ENCODE measurements at places on chromosomes 13 and 19. TPM values are rescaled to one million over a fixed set of nuclear protein-coding genes. Genes with fewer than 3 reads are reported as not detected.
A peak's percentile ranks its signal among the peaks of the same experiment; 100 is the strongest.

Gene F2RL3
- total RNA-seq, result 9.9 TPM

GRCh38 chr13:20109037-20109436, 51.8 kb downstream of the GJA3 start:
- DNase-seq, result no peak

DNA sequence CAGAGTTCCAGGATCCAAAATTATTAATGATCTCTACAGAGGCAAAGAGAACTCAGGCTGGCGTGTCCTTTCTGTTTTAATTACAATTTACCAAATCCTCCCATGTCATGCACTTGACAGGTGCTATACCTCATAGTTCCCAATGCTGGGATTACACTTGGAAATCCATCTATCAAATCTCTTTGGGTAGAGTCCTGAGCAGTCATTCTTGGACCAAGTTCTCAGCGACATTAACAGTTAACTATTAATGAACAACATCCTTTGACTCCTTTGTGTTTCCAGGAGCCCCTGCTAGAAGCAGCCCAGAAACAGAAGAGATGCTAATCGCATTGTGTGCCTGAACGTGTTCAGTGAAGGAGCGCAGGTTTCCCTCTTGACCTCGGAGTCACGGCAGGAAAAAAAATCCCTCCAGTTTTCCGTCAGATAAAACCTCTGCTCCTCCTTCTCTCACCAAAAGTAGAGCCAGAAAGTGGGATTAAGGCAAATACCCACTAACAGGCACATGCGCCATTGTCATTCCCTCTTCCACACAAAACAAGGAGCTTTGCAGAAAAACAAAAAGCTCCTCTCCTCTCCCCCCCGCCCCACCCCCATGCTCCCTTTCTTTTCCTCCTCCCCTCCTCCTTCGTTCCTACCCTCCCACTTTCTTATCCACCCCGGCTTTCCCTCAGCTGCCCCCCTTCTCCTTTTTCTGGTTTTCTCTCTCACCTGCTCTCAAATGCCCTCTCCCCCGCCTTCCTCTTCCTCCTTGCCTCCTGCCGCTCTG, 224.7 kb downstream of the ZIC5 start:
- DNase-seq, result no peak

- peak; percentile 52 for DNase-seq
These were observed 33.9 kb downstream of the PDCD5 start for GRCh38 chr19:32614916-32615315.

Gene CEACAM4
- total RNA-seq, result 0.84 TPM

- no peak for DNase-seq
These were observed 1730.4 kb upstream of the SLC10A2 start for GRCh38 chr13:104796581-104796980.

Gene ZNF345
- total RNA-seq, result 6.8 TPM

DNA sequence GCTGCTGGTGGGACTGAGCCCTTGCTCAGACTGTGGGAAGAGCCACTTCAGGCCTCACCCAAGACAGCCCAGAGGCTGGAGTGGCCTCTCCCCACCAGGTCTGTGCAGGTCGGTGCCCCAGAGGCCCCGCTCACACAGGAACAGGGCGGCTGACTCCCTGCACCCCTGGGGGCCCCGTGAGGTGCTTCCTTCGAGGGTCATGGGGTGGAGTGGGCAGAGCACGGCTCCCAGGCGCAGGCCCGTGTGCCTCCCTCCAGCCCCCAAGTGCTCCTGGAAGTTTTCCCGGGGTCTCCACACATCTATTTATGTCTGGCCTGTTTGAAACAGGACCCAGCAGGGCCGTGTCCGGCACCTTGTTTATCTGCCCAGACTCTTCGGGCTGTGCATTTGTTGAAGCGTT, 9.5 kb upstream of the TMEM255B start:
- DNase-seq, result peak; percentile 56

DNA sequence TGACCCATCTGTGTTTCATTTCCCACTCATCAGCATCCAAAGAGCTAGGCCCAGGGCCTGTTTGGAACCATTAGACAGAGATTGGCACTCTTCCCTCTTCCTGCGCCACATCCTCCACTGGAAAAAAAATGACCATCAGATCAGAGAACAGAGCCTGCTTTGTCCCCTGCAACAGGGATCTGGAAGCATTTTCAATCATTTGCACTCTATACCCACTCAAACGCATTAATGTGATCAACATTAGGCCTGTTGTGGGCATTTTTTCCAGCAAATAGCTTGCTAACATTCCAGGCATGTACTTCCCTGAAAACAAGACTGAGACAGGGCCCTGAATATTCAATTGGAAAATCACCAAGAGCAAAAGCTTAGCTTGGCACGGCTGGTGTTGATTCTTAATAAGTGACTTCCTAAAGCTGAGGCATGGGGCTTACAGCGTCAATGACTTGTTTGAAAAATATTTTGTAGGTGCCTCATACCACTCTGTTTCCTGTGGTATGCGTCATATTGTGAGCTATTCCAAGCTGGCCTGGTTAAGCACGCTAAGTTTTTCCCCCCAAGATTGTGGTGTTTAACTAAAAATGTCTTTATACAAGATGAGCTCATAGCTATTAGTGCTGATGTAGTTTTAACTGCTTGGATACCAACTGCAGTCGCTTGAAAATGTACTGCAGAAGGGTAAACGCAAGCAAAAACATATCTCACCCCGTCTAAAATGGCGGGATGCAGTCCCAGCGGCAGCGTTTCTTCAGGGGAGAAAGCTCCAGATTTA, 404.4 kb downstream of the SPRY2 start:
- peak; percentile 39 for DNase-seq

Gene TLE2
- total RNA-seq, result 54.8 TPM

GRCh38 chr19:2315818-2316353, 7.9 kb upstream of the LINGO3 start:
- no peak for DNase-seq

Gene ALG11
- total RNA-seq, result 32.5 TPM

Gene DIAPH3
- 7.5 TPM for total RNA-seq

DNA sequence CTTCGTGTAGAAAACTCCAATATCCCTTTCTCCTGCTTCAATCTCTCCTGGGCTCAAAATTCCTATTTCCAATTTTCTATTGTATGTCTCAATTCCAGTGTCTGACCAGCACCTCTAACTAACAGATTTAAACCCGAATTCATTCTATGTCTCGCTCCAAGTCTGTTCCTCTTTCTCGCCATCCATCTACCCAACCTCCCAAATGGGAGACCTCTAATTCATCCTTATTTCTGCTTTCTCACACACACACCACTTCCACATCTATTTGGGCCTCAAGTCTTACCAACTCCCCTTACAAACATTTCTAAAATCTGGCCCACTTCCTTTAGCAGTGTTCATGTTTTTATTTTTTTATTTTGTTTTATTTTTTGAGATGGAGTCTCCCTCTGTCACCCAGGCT, 53.3 kb downstream of the MBD3L2B start:
- no peak for DNase-seq

Gene GNA15
- total RNA-seq, result 12.5 TPM

DNA sequence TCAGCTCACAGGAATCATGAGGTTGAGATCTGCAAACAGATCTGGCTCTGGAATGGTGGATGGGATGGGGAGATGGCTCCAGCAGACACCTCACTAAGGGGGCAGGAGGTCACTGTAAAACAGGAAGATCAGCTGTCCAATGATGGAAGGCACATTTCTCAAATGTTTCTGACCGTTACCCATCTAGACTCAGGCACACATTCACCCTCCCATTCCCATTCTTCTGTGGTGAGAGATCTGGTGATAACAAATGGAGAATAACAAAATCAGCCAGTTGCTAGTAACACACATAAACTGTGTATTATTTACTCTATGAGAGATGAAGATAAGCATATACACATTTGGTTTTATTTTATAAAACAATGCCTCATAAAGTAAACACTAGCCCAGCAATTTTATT, 235.9 kb downstream of the TSHZ3 start:
- no peak for DNase-seq

GRCh38 chr13:46712524-46712923, 84.4 kb downstream of the ESD start:
- no peak for DNase-seq

DNA sequence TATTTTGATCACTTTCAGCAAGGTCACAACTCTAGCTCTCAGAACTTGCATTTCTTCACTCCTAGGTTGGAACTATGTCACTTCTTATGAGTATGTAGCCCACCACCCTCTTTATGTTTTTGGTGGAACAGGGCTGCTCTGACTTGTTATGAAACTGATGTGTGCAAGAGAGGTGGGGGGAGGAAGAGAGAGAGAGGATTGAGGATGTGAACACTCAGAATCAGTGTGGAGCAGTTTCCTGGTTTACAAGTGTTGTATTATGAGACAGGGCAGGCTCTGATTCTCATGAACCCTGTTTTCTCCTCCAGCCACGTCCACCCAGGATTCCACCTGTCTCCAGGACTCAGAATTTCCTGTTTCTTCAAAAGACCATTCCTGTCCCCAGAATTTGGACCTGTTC, 16.1 kb downstream of the ZNF317 start:
- no peak for DNase-seq

DNA sequence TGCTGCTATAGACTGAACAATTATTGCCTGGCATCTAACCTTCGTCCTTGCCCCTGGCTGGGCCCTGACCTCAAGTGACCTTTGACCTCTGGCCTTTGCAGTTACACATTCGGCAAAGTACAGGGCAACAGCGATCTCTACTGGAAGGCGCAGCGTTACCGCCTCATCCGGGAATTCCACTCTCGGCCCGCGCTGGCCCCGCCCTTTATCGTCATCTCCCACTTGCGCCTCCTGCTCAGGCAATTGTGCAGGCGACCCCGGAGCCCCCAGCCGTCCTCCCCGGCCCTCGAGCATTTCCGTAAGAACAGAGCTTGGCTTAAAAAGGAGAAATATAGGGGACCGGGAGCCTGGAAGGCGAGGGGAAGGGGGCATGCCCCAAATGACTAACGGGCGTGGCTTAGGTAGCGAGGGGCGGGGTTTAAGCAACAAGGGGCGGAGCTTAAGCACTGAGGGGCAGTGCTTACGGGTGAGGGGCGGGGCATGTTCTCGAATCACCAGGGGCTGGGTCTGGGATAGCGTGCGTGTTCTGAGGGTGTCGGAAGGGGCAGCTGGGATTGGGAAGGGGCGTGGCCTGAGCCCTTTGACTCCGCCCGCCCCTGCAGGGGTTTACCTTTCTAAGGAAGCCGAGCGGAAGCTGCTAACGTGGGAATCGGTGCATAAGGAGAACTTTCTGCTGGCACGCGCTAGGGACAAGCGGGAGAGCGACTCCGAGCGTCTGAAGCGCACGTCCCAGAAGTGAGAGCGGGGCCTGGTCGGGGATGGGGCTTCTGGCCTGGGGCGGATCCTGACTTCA, 52.7 kb downstream of the TRPM4 start:
- no peak for DNase-seq

DNA sequence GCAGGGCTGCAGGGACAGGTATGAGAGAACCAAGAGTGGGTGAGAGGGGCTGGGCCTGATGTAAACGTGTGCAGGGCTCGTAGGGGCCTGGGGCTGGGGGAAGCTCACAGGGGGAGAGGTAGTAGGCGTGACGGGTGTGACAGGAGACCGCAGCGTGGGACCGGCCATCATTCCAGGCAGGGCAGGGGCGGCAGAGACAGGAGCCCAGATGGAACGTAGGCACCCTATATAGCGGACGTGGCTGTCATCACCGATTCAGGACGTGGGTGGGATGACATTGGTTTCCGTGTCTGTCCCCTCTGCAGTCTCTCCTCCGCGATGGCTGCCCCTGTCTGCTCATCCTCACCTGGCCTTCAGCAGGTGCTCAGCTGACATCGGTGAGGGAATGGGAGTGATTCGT, 48.4 kb downstream of the IER2 start:
- DNase-seq, result no peak

Gene NRTN
- total RNA-seq, result not detected

DNA sequence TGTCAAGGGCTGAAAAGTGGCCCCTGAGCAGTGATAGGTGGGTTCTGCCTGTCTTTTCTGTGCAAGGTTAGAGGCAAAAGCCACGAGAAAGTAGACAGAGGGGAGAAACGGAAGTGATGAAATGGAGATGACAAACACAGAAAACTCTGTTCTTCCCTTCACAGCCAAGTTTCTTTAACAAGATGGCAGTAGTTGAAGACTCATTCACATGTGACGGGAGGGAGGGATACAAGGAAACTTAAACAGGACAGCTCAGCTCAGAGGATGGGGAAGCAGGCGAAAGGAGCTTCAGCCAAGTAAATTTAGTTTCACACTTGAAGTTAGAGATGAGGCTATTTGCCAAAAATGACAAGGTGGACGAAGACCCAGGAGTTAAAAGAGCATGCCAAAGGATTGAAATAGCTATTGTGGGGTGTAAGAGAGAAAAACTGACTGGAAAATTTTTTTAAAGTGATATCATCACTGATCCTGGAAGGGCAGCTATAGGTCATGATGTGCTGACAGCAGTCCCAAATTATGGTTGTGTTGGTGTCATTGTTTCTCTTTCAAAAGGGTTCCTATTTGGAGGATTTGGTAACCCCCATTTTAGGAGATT, 347.9 kb downstream of the EFNB2 start:
- DNase-seq, result no peak

- DNase-seq, result no peak
These were observed 14.6 kb downstream of the LSM4 start for GRCh38 chr19:18308051-18308947.

DNA sequence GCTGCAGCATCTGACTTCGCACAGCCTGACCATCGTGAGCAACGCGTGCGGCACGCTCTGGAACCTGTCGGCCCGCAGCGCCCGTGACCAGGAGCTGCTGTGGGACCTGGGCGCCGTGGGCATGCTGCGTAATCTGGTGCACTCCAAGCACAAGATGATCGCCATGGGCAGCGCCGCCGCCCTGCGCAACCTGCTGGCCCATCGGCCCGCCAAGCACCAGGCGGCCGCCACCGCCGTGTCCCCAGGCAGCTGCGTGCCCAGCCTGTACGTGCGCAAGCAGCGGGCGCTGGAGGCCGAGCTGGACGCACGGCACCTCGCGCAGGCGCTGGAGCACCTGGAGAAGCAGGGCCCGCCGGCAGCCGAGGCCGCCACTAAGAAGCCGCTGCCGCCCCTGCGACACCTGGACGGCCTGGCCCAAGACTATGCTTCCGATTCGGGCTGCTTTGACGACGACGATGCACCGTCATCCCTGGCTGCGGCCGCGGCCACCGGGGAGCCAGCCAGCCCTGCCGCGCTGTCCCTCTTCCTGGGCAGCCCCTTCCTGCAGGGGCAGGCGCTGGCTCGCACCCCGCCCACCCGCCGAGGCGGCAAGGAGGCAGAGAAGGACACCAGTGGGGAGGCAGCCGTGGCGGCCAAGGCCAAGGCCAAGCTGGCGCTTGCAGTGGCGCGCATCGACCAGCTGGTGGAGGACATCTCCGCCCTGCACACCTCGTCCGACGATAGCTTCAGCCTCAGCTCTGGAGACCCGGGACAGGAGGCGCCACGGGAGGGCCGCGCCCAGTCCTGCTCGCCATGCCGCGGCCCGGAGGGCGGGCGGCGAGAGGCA, 13.6 kb downstream of the C19orf25 start:
- DNase-seq, result no peak

GRCh38 chr19:19259741-19260140, 13.4 kb downstream of the TM6SF2 start:
- DNase-seq, result no peak

- peak; percentile 90 for DNase-seq
These were observed 4.6 kb downstream of the SAFB start for GRCh38 chr19:5627395-5627904.

DNA sequence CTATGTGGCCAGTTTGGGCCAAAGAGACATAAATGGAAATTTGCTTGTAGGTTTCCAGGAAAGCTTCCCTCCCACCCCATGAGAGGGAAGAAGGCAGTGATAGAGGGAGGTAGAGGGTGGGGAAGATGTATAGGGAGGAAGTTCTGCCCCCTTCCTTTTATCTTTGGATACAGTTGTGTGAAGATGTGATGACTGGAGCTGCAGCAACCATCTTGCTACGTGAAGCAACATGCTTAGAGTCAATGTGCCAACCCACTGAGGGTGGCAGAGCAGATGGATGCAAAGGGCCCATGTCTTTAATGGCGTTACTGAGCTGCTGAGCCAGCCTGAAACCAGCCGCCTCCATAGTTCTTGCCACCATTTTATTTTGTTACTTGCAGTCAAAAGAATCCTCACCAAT, 10.7 kb downstream of the VSIG10L start:
- no peak for DNase-seq

All from aorta (tissue), 5 donors.